AG10803 (cell line): ENCODE measurements at places on chromosomes 7 and 10.

DNA sequence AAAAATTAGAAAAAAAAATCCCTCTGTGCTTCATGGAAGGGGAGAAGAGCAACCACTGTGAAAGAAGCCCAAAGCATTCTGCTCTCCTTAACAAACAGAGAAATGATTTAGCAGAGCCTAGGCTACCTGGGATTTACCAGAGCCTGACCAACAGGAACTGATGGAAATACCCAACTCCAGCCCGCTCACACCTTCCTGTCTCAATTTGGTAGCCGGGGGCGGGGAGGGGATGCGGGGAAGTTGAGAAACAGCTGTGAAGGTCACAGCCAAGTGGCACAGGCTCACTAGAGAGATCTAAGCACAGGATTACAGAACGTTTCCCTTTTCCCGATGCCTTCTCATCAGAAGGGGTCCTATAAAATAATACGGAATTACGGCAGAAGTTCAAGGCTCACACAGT, 17.6 kb downstream of the RSU1 start:
- no peak for DNase-seq

- no peak for DNase-seq
Observed at GRCh38 chr7:139453673-139454321, 29.7 kb downstream of the KLRG2 start.

DNA sequence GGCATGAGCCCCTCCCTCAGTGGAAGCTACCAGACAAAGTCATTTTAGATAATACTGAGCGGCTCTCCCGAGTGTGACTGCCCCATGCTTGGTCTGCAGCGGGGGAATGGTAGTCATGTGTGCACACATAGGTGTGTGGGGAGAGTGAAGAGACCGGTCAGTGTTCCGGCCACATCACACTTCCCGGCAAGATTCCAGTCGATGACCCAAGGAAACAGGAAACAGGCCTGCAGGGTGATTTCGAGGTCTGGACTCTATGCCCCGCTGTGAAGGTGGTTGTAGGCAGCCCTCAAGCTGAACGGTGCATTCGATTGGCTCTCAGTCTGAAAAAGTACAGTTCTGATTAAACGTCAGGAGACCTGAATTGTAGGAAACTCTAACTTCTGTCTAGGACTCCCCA, 73.2 kb downstream of the SYPL1 start:
- DNase-seq = no peak

DNA sequence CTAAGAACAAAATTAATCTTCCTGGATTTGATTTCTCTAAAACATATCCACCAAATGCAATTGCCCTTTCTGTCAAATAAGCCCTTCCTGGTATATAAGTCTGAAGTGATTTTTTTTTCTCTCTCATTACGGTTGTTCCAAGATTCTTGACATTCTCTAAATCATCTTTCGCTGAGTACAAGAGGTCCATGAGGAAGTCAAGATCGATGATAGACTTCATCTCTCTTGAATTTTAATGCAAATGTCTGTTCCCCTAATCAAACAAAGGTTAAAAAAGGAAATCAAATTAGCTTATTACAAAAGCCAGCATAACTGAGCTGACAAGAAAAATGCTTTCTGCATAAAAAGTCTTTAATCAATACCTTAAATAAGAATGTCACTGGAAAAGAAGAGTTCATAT, 77.4 kb upstream of the ITGB1 start:
- DNase-seq = no peak

DNA sequence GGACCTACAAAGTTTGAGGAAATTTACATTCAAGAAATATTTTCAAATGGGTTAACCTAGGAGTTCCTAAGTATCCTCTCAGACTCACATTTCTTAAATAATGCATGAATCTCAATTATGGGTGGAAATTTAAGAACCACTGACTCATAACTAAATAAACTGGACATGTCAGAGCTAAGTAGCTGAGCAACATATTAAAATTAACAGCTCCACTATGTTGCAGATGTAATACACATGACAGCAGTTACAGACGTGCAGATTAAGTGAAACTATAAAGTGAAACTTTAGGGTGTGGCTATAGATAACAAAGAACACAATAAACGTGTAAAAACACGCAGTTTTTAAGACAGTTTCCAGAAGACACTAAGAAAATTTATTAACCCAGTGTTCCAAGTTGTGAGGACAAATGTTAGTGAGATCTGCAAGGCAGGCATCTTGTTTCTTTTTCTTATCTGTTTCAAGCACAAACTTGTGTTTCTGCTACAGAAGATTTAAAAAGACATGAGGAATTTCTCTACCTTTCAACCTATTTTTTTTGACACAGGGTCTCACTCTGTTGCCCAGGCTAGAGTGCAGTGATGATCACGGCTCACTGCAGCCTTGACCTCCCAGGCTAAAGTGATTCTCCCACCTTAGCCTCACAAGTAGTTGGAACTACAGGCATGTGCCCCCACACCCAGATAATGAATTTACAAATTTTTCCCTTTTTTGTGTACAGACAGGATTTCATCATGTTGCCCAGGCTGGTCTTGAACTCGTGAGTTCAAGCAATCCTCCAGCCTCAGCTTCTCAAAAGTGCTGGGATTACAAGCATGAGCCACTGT, 25.3 kb downstream of the DNMBP start:
- peak; percentile 38 for DNase-seq

DNA sequence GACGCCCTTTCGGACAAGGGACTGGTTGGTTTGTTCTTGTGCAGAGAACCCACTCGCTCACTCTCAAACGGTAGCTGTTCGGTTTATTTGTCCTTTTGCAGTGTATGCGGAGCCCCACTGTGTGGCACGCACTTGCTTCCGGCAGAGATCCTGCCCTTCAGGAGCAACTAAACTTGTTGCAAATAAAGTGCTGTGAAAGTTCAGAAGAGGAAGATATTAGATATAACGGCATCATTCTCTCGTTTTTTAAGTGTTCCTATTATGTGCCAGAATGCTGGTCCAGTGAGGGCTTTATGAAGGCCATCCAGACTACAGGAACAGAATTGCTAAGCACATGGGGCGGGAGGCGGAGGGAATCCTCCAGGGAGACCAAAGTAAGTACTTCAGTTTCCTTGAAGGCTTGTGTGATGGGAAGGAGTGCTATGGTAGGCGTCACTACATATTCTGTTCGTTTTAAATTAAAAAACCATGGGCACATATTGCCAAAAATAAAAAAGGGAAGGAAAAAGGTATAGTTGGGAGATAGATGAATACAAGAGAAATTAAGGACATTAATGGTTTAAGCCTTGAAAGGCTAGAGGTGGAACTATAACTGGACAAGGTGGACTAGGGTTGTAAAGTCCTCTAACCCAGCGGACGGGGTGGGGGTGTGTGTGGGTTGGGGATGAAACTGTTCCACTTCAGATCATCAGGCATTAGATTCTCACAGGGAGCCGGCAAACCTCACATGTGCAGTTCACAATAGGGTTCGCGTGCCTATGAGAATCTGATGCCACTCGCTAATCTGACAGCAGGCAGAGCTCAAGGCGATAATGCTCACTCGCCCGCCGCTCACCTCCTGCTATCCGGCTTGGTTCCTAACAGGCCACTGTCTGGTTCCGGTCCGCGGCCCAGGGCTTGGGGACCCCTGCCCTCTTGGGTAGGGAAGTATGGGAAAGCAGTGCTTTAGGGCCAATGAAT, 704 bp upstream of the ERLIN1 start:
- peak; percentile 56 for DNase-seq
